Subcutaneous preadipocyte (primary cell): ENCODE measurements at places on chromosomes 4 and X. TPM values are rescaled to one million over a fixed set of nuclear protein-coding genes. Genes with fewer than 3 reads are reported as not detected.

Gene PNMA6F
- not detected in 2 replicates for total RNA-seq

Gene STATH
- total RNA-seq = not detected in 2 replicates

Gene CNKSR2
- 0.37 and 0.98 TPM in 2 replicates for total RNA-seq

Gene DRP2
- total RNA-seq = under 0.01 and 0.20 TPM in 2 replicates

Gene CXCL11
- total RNA-seq = not detected in 2 replicates

Gene DTHD1
- total RNA-seq = not detected in 2 replicates

Gene CLRN2
- total RNA-seq = not detected in 2 replicates

Gene CYTL1
- 0.20 and 0.37 TPM in 2 replicates for total RNA-seq

Gene SYP
- 0.20 and 0.37 TPM in 2 replicates for total RNA-seq

Gene FAT4
- total RNA-seq = 13.1 and 13.6 TPM in 2 replicates

Gene PALLD
- total RNA-seq = 5.5 and 10.4 TPM in 2 replicates

Gene DCX
- total RNA-seq = not detected in 2 replicates

Gene CSAG1
- total RNA-seq = not detected in 2 replicates

Gene CWH43
- not detected in 2 replicates for total RNA-seq

Gene INPP4B
- total RNA-seq = 4.4 and 20.5 TPM in 2 replicates

Gene SCRG1
- total RNA-seq = under 0.01 TPM in 1 of 2 replicates, not detected in the other

Gene TMSB15C
- total RNA-seq = 1.1 and 1.2 TPM in 2 replicates

Gene GAGE12E
- not detected in 2 replicates for total RNA-seq

Gene FGFBP1
- under 0.01 TPM in 1 of 2 replicates, not detected in the other for total RNA-seq

Gene CXCL10
- under 0.01 TPM in 1 of 2 replicates, not detected in the other for total RNA-seq

Gene GAGE2A
- total RNA-seq = not detected in 2 replicates

Gene CLDN2
- not detected in 2 replicates for total RNA-seq

Gene HAUS3
- 7.0 and 11.3 TPM in 2 replicates for total RNA-seq

Gene USP53
- 103 and 143 TPM in 2 replicates for total RNA-seq

Gene FOXR2
- total RNA-seq = not detected in 2 replicates

Gene ATOH1
- total RNA-seq = not detected in 2 replicates

Gene RPS6KA6
- total RNA-seq = 0.98 and 1.1 TPM in 2 replicates

Gene TMEM35A
- total RNA-seq = 1.6 and 2.2 TPM in 2 replicates

Gene ITM2A
- total RNA-seq = 0.98 and 1.8 TPM in 2 replicates

Gene PRR32
- not detected in 2 replicates for total RNA-seq

Gene MAML3
- total RNA-seq = 2.9 and 3.3 TPM in 2 replicates

Gene CTSO
- 3.7 and 8.5 TPM in 2 replicates for total RNA-seq

Gene ZNF827
- total RNA-seq = 4.0 and 6.6 TPM in 2 replicates

Gene SPANXA1
- not detected in 2 replicates for total RNA-seq

Gene GLUD2
- 2.5 and 3.7 TPM in 2 replicates for total RNA-seq

Gene ZCCHC18
- 0.37 TPM in 1 of 2 replicates, not detected in the other for total RNA-seq

Gene NXF2
- not detected in 2 replicates for total RNA-seq

Gene IGSF1
- under 0.01 TPM in 1 of 2 replicates, not detected in the other for total RNA-seq

Gene SSX2
- total RNA-seq = not detected in 2 replicates

Gene SHROOM3
- total RNA-seq = 1.6 and 4.4 TPM in 2 replicates

Gene XAGE1B
- total RNA-seq = not detected in 2 replicates

Gene ADRA2C
- not detected in 2 replicates for total RNA-seq

Gene PAGE2B
- not detected in 2 replicates for total RNA-seq

Gene HSFX2
- not detected in 2 replicates for total RNA-seq

Gene CSN3
- not detected in 2 replicates for total RNA-seq

Gene BMP3
- total RNA-seq = under 0.01 TPM in 1 of 2 replicates, not detected in the other

Gene PWWP3B
- total RNA-seq = not detected in 2 replicates

Gene FAM9C
- total RNA-seq = not detected in 2 replicates

Gene EXOC1L
- not detected in 2 replicates for total RNA-seq

Gene UCP1
- not detected in 2 replicates for total RNA-seq

Gene FRYL
- total RNA-seq = 31.2 and 50.8 TPM in 2 replicates

Gene RBM47
- total RNA-seq = 0.98 and 2.2 TPM in 2 replicates

Gene VEGFC
- 11.8 and 24.8 TPM in 2 replicates for total RNA-seq

Gene SOWAHB
- total RNA-seq = not detected in 2 replicates

Gene SORBS2
- 3.7 and 6.1 TPM in 2 replicates for total RNA-seq

Gene GPRIN3
- under 0.01 TPM in 2 replicates for total RNA-seq

Gene ABCG2
- 0.37 and 0.39 TPM in 2 replicates for total RNA-seq

Gene DUSP21
- not detected in 2 replicates for total RNA-seq

Gene STS
- 6.6 and 7.2 TPM in 2 replicates for total RNA-seq

Gene RNF128
- total RNA-seq = under 0.01 and 0.20 TPM in 2 replicates
